ENCODE measurements at places on chromosomes 1 and 21.

GRCh38 chr1:234874291-234875288 lies 254.0 kb downstream of the TOMM20 start:
- DNase-seq, result peak; percentile 93

GRCh38 chr21:16437586-16437985 lies 707.8 kb downstream of the USP25 start:
- DNase-seq, result no peak

DNA sequence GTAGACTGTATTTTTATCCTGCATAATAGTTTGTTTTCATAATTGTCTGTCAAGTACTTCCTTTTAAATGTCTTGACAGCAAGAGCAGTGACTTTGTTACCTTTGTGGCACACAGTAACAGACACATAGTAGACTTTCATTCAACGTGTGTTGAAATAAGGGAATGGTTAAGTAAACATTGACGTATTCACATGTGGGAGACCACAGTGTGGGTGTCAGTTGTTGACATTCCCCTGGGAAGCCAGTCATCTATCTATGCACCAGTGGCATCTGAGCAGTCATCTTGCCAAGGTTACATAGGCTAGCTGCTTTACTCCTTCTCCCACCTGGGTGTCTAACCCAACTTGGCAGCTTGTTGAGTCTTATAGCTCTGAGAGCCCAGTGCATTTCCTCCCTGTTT lies 1.4 kb upstream of the NUP133 start:
- DNase-seq, result peak; percentile 30

- DNase-seq, result no peak
Measured at GRCh38 chr1:16077406-16078245, 4.2 kb upstream of the FAM131C start.

- DNase-seq, result no peak
Measured at GRCh38 chr1:66223681-66224080, 310.3 kb upstream of the SGIP1 start.

DNA sequence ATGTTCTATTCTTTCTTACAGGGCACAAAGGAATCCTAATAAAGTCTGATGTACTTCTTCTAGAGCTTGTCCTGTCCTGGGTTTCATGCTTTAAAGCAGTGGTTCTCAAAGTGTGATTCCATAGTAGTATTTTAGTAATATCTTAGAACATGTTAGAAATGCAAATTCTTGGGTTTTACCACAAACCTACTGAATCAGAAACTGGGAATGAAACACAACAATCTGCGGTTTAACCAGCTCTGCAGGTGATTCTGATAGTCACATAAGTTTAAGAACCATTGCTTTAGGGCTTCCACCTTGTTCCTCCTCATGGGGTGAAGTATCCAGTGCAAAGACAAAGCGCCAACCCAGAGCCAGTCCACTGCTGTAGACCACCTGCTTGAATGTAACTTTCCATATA lies 41.1 kb downstream of the NGF start:
- DNase-seq, result no peak

DNA sequence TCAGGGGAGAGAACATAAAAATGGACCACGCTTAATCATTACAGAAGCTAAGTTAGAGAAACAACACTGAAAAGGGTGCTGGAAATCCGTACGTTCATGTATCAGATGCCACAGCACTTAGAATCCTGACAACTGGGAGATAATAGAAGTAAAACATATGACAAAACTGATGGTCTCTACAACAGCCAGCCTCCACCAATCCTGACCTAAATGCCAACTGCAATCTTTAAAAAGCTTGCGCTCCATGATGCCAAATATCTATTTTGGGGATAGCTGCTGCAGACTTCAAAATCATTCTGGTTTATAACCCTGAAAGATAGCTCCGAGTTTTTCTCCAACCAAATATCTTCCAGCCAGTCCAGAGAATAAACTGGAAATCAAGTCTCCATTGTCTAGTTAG lies 178.3 kb downstream of the RERE start:
- DNase-seq, result no peak

DNA sequence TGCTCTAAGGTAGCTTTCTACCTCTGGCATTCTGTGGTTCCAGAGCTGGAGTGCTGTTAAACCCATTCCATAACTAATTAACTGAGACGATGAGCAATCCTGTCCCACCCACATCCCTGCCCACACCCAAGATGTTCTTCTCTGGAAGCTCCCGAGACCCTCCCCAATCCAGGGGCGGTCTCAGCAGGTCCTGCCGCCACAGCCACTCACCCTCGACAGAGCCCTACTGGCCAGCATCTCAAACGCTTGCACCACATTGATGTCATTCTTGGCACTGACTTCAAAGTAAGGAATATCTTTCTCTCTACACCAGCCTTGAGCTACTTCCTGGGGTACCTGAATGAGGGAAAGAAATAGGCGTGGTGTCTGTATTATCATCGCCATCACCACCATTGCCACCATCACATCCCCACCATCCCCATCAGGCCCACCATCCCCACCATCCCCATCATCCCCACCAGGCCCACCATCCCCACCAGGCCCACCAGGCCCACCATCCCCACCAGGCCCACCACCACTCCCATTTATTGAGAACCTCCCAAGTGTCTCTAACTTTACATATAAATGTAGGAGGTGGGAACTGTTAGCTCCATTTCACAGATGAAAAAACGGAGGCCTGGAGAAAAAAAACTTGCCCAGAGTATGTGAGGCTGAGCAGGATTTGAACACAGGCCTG lies 17.7 kb downstream of the RAB7B start:
- peak; percentile 93 for DNase-seq

GRCh38 chr1:157090196-157090647 lies 9.4 kb downstream of the ETV3L start:
- DNase-seq, result peak; percentile 72

GRCh38 chr1:12604114-12604874 lies 13.7 kb downstream of the DHRS3 start:
- DNase-seq, result peak; percentile 94

DNA sequence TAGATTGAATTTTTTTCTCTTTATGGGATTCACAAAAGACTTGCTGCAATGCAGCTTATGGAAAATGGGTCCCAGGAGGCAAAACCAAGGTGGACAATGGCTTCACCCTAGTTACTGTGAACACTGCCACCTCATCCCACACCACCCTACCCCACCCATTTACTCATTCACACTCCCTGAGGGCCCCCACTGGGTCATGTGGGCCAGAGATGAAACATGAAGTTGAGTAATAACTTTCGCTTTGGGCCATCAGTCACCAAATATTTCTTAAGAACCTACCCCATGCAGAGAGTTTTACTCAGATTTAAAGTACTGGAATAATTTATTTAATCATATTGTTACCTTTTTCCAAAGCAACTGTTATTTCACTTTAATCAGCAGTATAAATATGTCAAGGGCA lies 191.8 kb downstream of the TPR start:
- peak; percentile 94 for DNase-seq

DNA sequence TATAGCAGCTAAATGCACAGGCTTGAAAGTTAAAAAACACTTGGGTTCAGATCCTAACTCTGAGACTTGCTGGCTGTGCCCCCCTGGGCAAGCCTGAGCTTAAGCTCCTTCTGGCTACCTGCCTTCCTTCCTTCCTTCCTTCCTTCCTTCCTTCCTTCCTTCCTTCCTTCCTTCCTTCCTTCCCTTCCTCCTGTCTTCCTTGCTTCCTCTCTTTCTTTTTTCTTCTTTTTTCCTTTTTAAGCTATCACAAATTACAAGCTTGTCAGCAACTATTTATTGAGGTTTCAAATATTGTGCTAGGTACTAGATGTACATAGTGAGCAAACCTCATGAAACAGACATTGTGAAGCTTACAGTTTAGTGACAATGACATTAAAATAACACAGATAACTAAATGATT lies 15.1 kb downstream of the SGIP1 start:
- DNase-seq, result no peak

- DNase-seq, result no peak
Measured at GRCh38 chr1:235930543-235930942, 63.8 kb upstream of the LYST start.

DNA sequence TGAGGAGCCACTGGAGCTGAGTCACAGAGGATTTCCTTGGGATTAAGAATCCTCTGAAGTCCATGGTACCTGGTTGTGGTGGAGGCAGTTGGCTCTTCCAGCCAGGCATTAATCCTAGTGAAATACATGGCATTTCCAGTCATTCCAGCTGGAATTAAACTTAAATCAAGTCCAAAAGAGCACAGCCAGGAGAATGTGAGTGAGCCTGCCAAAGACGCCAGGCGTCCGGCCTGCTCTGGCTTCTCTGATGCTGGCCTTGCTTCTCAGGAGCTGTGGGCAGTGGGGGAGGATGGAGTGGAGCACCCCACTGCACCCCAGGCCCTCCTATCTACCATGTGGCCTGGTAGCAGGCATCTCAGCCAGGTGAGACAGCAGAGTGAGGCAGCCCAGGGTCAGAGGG lies 23.4 kb upstream of the TENT5C start:
- DNase-seq, result no peak

- peak; percentile 74 for DNase-seq
Measured at GRCh38 chr1:9066945-9067807, 2.3 kb downstream of the SLC2A5 start.

DNA sequence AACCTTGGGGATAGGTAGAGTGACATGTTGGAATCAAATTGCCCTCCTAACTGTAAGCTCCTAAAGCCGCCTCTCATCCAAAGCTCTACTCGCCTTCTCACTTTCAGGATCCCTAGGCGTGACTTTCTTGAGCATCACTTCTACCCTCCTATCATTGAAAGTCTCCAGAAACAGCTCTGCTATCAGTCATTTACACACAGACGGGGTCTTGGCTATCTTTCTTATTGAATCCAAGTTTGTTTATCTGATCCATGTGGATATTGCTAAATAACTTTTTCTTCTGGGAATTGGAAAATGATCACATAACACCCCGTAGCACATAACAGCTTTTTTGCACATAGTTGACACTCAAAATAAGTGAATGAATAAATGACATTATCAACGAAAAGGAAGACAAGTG lies 216.4 kb upstream of the KIAA0040 start:
- DNase-seq, result no peak

GRCh38 chr1:50976111-50976889 lies 6.3 kb downstream of the CDKN2C start:
- DNase-seq, result no peak

GRCh38 chr1:153573351-153573750 lies 7.7 kb upstream of the S100A2 start:
- no peak for DNase-seq

- peak; percentile 95 for DNase-seq
Measured at GRCh38 chr1:48036710-48037355, 39.6 kb upstream of the TRABD2B start.

DNA sequence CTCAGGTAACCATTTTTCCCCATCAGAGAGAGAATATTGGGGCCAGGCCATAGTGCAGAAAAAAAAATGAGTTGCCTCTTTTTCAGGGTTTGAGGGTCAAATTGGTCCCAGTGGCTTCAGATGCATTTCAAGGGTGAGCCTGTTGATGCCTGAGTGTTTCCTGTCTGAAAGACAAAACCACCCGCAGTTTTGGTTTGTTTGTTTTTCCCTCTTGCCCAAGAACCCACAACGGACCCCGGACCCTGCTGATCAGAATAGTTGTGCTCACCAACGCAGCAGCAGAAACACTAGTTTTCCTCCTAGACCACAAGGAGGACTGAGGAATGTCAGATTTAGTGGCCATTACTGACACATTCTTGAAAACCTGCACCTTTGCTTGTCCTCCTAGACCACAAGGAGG lies 1433.1 kb downstream of the PLA2G4A start:
- no peak for DNase-seq

DNA sequence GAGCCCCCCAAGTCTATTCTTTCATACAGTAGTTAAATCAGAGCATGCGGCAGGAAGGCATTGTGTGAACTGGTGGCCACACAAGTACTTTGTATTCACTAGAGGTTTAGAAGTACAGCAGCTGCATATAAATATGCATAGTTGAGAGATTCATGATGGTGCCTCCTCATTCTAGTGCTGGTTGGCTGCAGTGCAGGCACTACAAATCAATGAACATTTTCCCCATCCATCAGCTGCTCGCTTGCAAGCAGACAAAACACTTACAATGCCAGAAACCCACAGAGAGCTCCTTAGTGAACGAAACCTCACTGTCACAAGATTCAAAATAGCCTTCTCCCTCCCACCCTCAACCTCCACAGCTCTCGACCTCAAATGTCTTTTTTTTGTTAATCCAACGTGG lies 726.2 kb downstream of the USP25 start:
- DNase-seq, result no peak

- DNase-seq, result peak; percentile 87
Measured at GRCh38 chr1:50742523-50742922, 217.5 kb downstream of the FAF1 start.

DNA sequence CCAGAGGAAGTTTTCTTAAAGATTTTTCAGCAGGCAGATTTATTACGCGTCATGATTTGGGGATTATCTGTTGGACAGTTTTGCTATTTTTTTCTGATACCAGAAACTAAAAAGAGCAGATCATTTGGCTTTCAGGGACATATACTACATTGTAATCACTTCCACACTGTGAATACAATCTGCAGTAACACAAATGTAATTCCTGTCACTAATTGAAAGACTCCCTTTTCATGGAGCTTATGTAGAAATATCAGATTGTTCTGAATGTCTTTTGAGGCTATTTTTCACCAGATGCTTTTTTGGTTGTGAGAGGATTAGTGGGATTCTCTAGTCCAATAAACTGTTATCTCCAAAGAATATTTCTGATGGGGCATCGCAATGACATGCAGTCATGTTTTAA lies 464.2 kb downstream of the DISC1 start:
- no peak for DNase-seq

DNA sequence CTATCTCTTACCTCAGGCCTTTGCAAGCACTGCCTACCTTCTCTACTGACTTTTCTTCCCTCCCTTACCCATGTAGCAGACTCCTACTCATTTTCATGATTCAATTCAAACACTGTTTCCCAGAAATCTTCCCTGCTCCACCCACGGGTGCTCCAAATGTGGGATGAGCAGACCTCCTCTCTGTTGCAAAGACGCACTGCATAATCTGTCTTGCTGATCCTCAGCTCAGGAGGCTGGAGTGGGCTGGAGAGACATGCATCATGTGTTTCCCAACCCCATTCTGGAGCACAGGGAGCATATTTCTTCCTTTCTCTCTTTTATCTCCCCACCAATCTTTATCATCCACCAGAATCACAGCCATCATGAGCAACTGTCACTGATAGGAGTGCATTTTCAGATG lies 459.9 kb upstream of the NFIA start:
- no peak for DNase-seq

GRCh38 chr1:151817353-151817730 lies 12.1 kb upstream of the LINGO4 start:
- DNase-seq, result no peak

DNA sequence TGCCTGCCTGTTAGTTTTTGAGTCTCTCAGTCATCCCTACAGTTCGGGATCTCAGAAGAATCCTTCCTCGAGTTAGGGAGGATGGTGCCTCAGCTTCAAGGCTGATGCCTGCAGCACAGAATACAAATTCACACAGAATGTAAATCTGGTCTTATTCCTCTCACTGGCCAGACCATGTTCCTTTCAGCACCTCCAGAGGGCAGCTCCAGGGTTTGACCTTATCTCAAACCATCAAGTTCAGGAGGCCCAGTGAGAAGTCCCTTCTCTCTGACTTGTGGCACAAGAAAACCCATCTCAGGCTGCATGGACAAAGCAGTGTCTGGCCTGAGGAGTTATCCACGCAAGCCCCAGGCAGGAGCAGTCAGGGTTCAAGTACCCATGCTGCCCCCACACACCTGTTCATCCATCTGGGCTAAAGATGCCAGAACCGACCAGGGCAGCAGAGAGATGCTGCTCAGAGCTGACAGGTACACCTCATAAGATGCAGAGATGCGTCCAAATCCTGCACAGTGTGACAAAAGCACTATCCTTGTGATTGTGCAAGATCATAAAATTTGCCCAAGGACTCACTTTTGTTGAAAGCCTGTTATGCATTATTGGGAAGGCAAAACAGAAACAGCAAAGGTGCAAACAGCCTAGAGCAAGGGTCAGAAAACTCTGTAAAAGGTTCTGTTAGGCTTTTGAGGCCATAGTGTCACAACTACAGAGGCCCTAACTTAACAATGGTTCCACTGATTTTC lies 49.8 kb downstream of the BCAR3 start:
- DNase-seq, result no peak

Data from kidney tubule cell (primary cell).